ENCODE measurements at places on chromosomes 6 and 20. TPM values are rescaled to one million over a fixed set of nuclear protein-coding genes. Genes with fewer than 3 reads are reported as not detected.

The GRIK2 gene
- not detected for total RNA-seq

The MOG gene
- not detected for total RNA-seq

The BTN1A1 gene
- not detected for total RNA-seq

The DDO gene
- 0.09 TPM for total RNA-seq

The LY6G6F gene
- not detected for total RNA-seq

The C20orf141 gene
- not detected for total RNA-seq

The LINC00237 gene
- not detected for total RNA-seq

The SMIM26 gene
- total RNA-seq: 105 TPM

The HSF2 gene
- 19.4 TPM for total RNA-seq

The FLOT1 gene
- total RNA-seq: 103 TPM

Data from bronchial smooth muscle cell (primary cell).